ENCODE measurements at places on chromosomes 16 and 17. TPM values are rescaled to one million over a fixed set of nuclear protein-coding genes. Genes with fewer than 3 reads are reported as not detected.

Gene MRC2
- 53.0 TPM for total RNA-seq

Gene ITGB3
- 174 TPM for total RNA-seq

Gene MEIOB
- total RNA-seq: 5.0 TPM

DNA sequence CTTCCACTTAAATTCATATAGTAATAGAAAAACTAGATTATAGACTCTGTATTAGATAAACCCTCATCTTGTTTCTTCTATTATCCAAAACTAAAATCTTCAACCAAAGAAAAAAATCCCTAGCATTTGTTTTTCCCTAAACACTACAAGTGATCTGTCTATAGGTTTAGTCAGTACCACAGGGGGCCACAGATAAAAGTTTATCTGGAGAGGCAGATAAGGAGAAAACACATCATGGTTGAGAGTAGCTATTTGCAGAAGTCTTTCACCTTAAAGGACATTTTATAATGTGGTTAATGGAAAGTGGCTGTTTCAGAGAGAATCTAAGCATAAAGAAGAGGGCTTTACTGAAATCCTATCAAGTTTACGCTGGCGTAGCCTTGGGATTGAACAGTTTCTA, 160.1 kb downstream of the CDK5R1 start:
- no peak for DNase-seq

DNA sequence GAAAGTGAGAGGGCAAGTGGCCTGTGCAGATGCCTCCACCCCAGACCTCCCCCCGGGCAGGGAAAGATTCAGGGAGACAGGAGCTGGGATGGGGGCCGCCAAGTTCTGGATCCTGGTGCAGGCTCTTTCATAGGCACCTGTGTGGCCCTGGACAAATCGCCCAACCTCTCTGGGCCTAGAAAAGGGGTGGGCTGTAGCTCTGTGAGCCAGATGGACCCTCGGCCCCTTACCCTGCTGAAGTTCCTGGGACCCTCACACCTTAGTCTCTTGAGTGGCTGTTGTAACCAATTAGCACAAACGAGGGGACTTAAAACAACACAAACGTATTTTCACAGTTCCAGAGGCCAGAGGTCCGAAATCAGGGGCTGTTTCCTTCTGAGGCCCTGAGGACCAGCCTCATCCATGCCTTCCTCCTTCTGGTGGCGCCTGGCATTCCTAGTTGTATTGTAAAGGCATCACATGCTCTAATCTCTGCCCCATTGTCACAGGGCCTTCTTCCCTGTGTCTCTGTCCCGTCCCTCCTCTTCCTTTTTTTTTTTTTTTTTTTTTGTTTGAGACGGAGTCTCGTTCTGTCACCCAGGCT, 352.6 kb downstream of the SEC14L1 start:
- no peak for DNase-seq

Data from kidney epithelial cell (primary cell).